ENCODE measurements at places on chromosomes 6 and 20.
A peak's percentile ranks its signal among the peaks of the same experiment; 100 is the strongest.

- H3K4me1 ChIP-seq: no peaks in the 10 kb centered on the region
- no peaks in the 10 kb centered on the region for H3K27me3 ChIP-seq
Measured at GRCh38 chr20:9269280-9269971, 200.5 kb downstream of the PLCB4 start.

DNA sequence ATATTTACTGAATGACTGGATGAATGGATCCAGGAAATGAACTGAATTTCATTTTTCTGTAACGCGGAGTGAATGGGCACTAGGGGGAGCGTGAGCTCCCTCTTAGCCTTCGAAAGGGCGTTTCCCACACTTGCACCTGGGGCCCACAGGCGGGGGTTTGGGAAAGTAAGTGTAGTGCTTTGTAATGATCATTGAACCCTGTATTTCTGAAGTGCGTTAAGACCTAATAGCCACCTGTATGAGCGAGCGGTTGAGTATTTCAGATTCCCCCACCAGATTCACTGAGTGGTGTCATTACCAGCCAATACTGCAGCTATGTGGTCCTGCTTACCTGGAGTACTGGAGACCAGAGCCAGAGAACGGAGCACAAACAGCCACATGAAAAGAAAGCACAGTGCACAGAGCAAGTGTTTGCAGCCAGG is 10.5 kb downstream of the SYTL3 start:
- H3K27me3 ChIP-seq: no peaks in the 10 kb centered on the region
- H3K36me3 ChIP-seq: no peaks in the 10 kb centered on the region
- no peak overlapping the region for H3K4me3 ChIP-seq
- peak; percentile 37 for DNase-seq

DNA sequence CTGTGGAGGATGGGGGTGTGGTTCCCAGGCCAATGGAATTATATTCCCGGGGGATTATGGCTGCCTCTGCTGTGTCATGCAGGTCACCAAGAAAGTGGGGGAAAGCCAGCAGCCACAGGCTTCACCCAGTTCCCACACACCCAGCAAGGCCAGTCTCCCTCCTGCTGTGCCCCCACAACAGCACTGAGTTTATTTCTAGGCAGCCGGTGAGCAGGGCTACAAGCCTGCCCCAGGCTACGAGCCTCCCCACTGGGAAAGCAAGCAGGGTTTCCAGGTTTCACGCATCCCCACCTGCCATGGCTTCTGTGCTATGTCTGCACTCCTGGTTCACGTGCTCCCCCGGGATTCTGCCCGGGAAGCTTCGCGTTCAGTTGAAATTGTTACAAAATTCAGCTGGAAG is 72.6 kb downstream of the ERMARD start:
- H3K27ac ChIP-seq: no peak overlapping the region
- H3K36me3 ChIP-seq: no peaks in the 10 kb centered on the region
- H3K4me3 ChIP-seq: no peak overlapping the region
- no peak for DNase-seq
- no peaks in the 10 kb centered on the region for H3K4me1 ChIP-seq

- no peaks in the 10 kb centered on the region for H3K36me3 ChIP-seq
- peak overlapping the region; percentile 13 for H3K27ac ChIP-seq
- H3K27me3 ChIP-seq: no peaks in the 10 kb centered on the region
- H3K4me3 ChIP-seq: peak overlapping the region; percentile 14
Measured at GRCh38 chr6:113696960-113697359, 160.2 kb upstream of the MARCKS start.

All from CD14-positive monocyte (primary cell).